ENCODE measurements at places on chromosomes 2 and 18. TPM values are rescaled to one million over a fixed set of nuclear protein-coding genes. Genes with fewer than 3 reads are reported as not detected.

- H3K4me1 ChIP-seq, result no peaks in the 10 kb centered on the region
- H3K36me3 ChIP-seq, result no peaks in the 10 kb centered on the region
- no peak overlapping the region for H3K27ac ChIP-seq
- DNase-seq, result no peak
Measured at GRCh38 chr2:126510356-126510755, 145.6 kb upstream of the GYPC start.

DNA sequence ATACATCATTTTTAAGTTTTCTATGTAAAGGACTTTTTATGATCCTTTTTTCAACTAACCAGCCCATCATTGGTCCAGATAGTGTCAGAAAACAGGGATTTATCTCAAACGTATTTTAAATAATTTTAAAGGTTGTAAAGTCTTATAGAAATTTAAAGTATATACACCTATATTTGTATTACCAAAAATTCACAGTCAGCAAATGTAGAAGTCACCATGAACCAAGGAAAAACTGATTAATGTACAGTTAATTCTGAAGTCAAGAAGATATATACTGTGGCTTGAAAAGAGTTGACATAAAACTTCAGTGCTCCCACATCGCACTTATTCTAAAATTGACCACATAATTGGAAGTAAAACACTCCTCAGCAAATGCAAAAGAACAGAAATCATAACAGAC, 52.4 kb upstream of the MAP2 start:
- DNase-seq, result no peak
- no peaks in the 10 kb centered on the region for H3K27me3 ChIP-seq
- H3K27ac ChIP-seq, result no peak overlapping the region
- H3K4me3 ChIP-seq, result no peak overlapping the region

DNA sequence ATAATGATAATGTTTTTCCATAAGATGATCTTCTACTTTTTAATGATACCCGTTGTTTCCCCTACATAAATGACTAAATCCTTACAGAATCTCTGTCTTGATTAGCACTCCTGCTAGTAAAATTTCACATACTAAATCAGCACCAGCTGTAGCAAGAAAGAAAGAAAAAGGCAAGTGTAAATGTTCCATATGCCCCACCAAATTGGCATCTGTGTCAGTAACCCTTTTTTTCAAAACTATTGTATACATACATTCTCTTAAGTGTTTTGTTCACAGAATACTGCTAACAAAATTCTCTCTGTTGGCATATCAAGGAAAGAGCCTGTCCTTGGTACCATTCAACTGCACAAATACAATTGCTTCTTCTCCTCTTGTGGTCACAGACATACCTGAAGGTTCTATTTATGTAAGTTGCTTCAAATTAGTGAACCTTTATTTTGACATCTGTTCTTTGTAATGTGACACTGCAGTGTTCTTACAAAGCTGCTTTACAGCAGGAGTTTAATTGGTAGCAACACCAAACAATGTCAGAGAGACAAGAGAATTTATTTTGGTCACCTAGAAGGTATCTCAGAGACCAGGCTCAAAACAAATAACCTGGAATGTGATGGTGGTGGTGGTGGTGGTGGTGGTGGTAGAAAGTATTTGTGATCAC, 641.9 kb downstream of the ZEB2 start:
- H3K27me3 ChIP-seq, result no peaks in the 10 kb centered on the region
- no peak for DNase-seq
- H3K27ac ChIP-seq, result no peak overlapping the region
- H3K4me1 ChIP-seq, result peaks cover 2% of the 10 kb centered on the region
- H3K4me3 ChIP-seq, result no peak overlapping the region

GRCh38 chr2:128603411-128603924, 284.8 kb upstream of the HS6ST1 start:
- H3K36me3 ChIP-seq, result no peaks in the 10 kb centered on the region
- no peak overlapping the region for H3K27ac ChIP-seq
- H3K27me3 ChIP-seq, result no peaks in the 10 kb centered on the region
- H3K4me3 ChIP-seq, result no peak overlapping the region
- DNase-seq, result peak; percentile 11
- H3K4me1 ChIP-seq, result no peaks in the 10 kb centered on the region

GRCh38 chr2:119005555-119005954, 63.6 kb downstream of the MARCO start:
- no peak overlapping the region for H3K27ac ChIP-seq
- H3K27me3 ChIP-seq, result peaks cover 9% of the 10 kb centered on the region
- no peak for DNase-seq
- no peaks in the 10 kb centered on the region for H3K4me1 ChIP-seq
- no peaks in the 10 kb centered on the region for H3K36me3 ChIP-seq

GRCh38 chr2:179268277-179268925, 3.8 kb upstream of the SESTD1 start:
- H3K27ac ChIP-seq, result no peak overlapping the region
- no peak overlapping the region for H3K4me3 ChIP-seq
- peaks cover 9% of the 10 kb centered on the region for H3K4me1 ChIP-seq

DNA sequence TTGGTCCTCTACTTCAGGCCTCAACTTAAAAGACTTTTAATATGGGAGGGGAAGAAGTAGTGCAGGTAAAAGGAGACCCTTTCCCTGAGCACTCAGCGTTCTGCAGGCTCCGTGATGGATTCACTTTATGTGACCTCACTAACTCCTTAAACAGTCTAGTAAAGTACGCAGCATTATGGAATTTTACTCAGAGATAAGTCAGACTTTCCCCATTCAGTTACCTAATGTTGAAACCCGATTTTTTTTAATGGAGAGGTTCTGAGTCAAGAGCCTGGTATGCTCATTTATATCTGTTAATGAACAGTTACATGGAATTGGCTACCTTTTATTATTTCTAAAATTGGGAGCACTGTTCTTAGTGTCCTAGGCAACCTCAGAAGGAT, 34.1 kb downstream of the RASGRP3 start:
- H3K4me3 ChIP-seq, result no peak overlapping the region
- no peaks in the 10 kb centered on the region for H3K4me1 ChIP-seq
- no peaks in the 10 kb centered on the region for H3K27me3 ChIP-seq
- H3K36me3 ChIP-seq, result peaks cover 15% of the 10 kb centered on the region
- DNase-seq, result no peak

DNA sequence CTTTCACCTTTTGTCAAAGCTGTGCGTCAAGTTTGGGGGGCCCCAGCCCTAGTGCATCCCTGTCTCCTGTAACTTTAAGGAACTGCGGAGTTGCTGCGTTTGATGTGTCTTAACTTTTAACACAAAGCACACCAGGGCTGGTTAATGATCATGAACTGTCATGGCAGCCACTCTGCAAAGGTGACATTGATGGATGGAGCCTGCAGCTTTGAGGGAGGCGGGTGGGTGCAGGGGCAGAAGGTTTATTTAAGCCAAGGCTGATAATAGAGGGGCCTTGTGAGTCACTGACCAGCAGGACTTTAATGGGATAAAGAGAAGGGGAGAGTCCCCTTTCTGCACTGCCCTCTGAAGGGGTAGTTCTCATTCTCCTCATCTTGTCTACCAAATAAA, 190.2 kb upstream of the GATA6 start:
- peaks cover 3% of the 10 kb centered on the region for H3K27me3 ChIP-seq
- H3K4me3 ChIP-seq, result no peak overlapping the region
- DNase-seq, result no peak
- no peak overlapping the region for H3K27ac ChIP-seq
- no peaks in the 10 kb centered on the region for H3K4me1 ChIP-seq
- no peaks in the 10 kb centered on the region for H3K36me3 ChIP-seq

- no peaks in the 10 kb centered on the region for H3K4me1 ChIP-seq
- no peak overlapping the region for H3K27ac ChIP-seq
- H3K4me3 ChIP-seq, result no peak overlapping the region
Measured at GRCh38 chr18:33536904-33537303, 41.1 kb upstream of the ASXL3 start.

- H3K4me1 ChIP-seq, result peaks cover 22% of the 10 kb centered on the region
- H3K36me3 ChIP-seq, result peaks cover 4% of the 10 kb centered on the region
- no peak for DNase-seq
- H3K27ac ChIP-seq, result no peak overlapping the region
- H3K27me3 ChIP-seq, result peaks cover 6% of the 10 kb centered on the region
- H3K4me3 ChIP-seq, result no peak overlapping the region
Measured at GRCh38 chr2:168961450-168962229, 60.5 kb downstream of the G6PC2 start.

DNA sequence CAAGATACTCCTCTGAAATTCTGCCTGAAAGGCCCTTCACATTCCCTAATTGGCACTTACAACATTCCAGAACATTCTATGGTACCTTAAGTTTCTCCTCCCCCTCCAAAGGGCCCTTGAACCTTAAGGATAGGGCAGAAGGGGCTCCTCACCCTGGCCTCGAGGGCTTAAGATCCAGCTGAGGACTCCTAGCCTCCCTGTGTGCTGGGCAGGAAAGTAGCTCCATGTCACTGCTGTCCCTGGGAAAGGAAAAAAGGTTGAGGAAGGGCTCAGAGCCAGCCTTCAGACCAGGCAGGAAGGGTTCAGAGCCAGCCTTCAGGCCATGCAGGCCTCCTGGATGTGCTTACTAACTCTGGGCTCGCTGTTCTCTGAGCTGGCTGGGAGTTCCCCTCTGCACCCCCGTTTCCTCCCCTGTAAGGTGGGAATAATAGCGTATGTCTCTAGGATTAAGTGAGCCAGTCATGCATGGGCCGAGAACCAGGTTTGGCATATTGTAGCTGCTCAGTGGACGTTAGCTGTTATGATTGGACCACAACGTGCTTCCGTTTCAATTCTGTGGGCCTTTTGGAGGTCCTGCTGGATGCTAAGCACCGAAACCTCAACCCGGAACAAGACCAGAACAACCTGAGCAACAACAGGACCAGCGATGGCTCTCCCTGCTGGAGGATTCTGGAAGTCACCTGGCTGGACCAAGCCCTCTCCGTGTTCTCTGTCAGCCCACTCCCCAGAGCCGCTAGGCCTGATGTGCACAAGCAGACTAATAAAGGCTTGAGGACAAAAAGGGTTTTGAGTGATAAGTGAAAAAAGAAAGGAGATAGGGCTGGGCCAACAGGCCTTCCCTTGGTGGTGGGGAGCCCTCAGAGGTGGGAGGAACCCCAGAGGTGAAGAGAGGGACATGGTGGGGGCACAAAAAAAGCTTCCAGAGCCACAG, 1.0 kb upstream of the B3GNT7 start:
- H3K27me3 ChIP-seq, result peaks cover 19% of the 10 kb centered on the region
- peak overlapping the region; percentile 75 for H3K4me3 ChIP-seq
- H3K36me3 ChIP-seq, result no peaks in the 10 kb centered on the region

DNA sequence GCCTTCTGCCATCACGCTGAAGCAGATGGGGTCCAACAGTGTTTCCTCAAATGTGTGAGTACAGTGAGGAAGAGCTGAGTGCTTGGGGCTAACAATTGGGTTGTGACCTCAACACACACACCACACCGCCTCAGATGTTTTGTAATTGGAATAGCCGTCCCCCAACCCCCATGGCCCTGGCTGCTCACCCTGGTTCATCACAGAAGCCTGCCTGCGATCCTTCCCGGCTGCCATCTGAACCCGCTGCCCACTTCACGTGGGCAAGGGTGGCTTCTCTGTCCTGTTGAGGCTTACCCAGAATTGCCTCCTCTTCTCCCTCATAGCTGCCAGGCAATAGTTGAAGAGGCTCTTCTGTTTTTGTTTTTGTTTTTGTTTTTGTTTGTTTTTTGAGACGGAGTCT, 44.1 kb downstream of the TGOLN2 start:
- peaks cover 8% of the 10 kb centered on the region for H3K4me1 ChIP-seq
- no peaks in the 10 kb centered on the region for H3K36me3 ChIP-seq
- H3K27ac ChIP-seq, result no peak overlapping the region
- H3K4me3 ChIP-seq, result no peak overlapping the region
- H3K27me3 ChIP-seq, result no peaks in the 10 kb centered on the region

DNA sequence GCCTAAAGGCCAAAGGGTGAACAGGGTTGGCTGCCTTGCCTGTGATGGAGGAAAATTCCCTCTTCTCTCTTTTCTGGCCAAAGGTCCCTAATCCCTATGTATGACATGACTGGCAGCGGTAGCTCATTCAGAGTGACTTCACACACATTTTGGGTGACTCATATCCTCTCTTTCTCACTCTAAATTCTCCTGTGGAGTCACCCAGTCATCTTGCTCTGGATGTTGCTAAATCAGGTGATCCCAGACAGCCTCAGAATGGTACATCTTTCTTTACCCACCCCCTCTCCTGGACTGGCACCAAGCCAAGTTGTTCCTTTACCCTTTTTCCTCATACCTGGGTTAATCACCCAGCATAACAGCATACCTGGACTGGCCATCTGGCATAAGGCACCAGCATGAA, 77.2 kb downstream of the NEURL3 start:
- H3K36me3 ChIP-seq, result peaks cover 2% of the 10 kb centered on the region
- H3K27ac ChIP-seq, result no peak overlapping the region
- H3K27me3 ChIP-seq, result peaks cover 9% of the 10 kb centered on the region

DNA sequence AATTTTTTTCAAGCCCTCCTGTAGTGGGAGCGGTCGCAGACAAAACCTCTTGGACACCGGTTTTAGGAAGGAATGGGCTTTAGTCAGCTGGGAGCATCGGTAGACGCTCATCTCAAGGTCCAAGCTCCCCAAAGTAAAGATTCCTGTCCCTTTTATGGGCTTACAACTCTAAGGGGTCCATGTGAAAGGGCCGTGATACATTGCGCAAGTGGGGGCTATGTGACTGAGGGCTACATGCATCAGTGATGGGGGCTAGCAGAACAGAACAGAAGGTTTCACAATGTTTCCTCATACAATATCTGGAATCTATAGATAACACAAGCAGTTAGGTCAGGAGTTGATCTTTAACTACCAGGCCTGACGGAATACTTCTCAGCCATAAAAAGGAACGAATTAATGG, 62.5 kb downstream of the CAMKMT start:
- no peaks in the 10 kb centered on the region for H3K4me1 ChIP-seq
- no peak overlapping the region for H3K4me3 ChIP-seq
- DNase-seq, result no peak
- no peaks in the 10 kb centered on the region for H3K27me3 ChIP-seq

DNA sequence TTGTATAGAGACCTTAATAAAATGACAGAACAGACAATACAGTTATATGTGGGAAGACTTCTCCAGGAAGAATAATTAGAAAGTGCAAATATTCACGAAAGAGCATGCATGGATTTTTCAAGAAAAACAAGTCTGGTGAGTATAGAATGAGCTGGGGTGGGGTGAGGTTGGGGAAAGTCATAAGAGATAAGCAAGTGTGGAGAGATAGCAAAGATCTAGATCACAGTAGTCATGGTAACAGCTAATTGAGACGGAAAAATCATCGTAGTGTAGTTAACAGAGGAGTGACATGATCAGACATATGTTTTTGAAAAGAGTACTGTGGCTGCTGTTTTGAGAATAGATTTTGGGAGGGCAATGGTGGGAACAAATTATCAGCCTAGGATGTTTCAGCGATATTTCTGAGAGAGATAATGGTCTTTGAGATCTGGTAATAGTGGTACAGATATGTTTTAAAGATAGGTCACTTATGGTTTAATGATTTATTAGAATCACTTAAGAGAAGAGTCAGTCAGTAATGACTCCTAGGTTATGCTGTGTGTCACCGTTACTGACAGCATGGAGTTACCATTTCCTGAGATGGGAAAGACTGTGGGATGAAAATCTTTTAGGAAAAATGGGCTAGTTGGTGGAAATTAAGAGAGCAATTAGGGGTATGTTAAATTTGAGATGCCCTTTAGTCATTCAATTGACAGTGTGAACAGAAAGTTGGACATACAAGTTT, 248.5 kb upstream of the SLC8A1 start:
- H3K36me3 ChIP-seq, result no peaks in the 10 kb centered on the region
- no peak overlapping the region for H3K27ac ChIP-seq
- H3K4me1 ChIP-seq, result no peaks in the 10 kb centered on the region
- no peak overlapping the region for H3K4me3 ChIP-seq

The COA5 gene
- 36.7 TPM for total RNA-seq

The SERPINB12 gene
- total RNA-seq, result not detected

The LRRC30 gene
- not detected for total RNA-seq

The EFHD1 gene
- 8.8 TPM for total RNA-seq

The MERTK gene
- total RNA-seq, result 0.89 TPM

The SP140 gene
- total RNA-seq, result 58.7 TPM

The POTEI gene
- not detected for total RNA-seq

The KCNJ13 gene
- not detected for total RNA-seq

The TP53I3 gene
- 3.6 TPM for total RNA-seq

The CNGA3 gene
- total RNA-seq, result not detected

All from activated naive CD8-positive, alpha-beta T cell treated with anti-CD3 and anti-CD28 coated beads, Interleukin-2, amount 10 ng/mL, durations not matched to agents 7 days and 5 days (primary cell).